H9 (cell line): ENCODE measurements at places on chromosomes 4 and X.

DNA sequence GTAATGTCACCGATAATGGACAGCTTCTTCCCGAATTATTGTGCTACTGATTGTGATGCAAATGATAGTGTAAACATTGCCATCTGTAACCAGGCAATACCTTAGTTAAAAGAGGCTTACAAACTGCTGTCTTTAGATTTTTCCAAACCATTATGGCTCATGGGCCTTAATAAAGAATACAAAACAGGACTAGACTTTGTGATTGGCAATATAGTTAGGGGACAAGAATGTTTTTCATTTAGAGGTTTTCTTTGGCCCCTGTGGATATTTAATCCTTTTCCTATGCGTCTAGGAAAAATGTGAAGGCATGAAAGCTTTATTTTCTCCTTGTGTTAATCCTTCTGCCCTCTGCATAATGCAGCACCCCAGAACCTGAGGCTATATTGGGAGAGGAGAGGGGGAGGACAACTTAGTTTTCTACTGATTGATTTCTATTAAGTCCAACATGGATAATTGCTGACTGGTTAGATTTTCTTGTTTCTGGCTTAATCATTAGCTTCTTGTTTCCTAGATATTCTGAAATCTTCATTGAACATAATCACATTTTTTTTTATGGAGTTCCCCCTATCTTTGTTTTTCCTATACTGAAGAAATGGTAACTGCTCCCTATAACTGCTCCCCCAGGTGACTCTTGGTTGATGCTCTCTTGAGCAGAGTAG lies 1.9 kb downstream of the PRPS1 start:
- DNase-seq = no peak

GRCh38 chr4:153943738-153944415 lies 155.0 kb upstream of the SFRP2 start:
- DNase-seq = no peak

GRCh38 chrX:153965406-153965805 lies 6.2 kb downstream of the HCFC1 start:
- DNase-seq = no peak

DNA sequence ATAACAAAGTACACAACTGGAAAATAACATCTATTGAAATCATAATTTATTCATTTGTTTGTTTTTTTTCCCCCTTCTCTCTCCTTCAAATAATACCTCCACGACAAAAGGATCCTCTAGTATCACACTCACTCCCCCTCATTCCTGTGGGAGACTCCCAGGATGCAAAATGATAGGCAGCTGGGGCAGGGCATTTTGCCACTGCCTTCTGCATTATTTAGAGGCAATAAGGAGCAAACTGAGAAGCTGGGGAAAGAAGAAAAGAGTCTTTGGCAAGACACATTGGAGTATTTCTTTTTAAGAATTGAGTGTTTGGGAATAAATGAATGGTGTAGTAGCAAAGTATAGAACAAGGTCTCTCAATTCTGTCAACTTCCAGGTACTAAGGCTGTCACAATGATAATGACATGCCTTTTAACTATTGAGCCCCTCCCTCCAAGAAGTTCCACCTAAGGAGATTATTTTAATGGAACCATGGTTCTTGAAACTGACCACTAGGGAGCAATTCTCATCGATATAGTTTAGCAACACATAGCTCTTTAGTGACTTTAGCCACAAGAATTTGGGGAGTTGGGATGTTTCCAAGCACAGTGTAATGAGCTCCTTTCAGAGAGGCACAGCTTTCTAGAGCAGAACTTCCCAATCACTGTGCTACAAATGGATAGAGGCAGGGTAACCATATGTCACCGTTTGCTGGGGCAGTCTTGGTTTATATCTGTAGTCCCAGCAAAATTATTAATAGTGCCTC lies 303.3 kb downstream of the FRMPD4 start:
- DNase-seq = no peak

DNA sequence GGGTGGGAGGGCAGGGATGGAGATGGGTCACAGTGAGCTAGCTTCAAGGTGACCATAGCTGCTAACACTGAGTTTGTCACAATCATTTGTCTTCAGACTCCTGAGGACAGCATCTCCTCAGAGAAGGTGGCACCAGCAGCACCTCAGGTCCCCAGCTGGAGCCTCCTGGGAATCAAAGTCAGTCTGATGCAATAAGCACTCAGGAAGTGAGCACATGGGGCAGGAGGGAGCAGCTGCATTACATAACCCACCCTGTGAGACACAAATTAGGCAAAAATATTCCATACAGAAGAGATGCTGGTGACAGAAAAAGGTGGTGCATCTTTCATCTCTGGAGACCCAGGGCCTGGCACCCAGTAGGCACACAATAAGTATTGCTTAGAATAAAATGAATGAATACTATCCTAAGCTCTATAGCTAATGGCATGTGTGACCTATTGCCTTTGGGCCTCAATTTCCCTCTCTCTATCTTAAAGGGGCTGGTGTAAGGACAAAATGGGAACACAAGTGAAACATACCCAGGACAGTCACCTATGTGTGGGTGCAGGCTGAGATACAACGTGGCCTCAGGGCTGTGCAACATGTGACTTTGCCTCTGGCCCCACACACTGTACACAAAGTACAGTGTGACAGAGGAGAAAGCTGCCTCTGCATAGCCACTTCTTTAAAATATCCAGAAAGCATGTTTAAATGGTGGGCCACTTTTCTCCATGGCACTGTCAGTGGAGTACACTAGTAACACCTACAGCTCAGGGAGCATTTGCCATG lies 37.1 kb downstream of the SLC39A8 start:
- DNase-seq = no peak
